Bronchus fibroblast of lung (primary cell): ENCODE measurements at places on chromosomes 1 and 21. TPM values are rescaled to one million over a fixed set of nuclear protein-coding genes. Genes with fewer than 3 reads are reported as not detected.

The HSD3B2 gene
- not detected in 2 replicates for total RNA-seq

The HSPA6 gene
- total RNA-seq: under 0.01 TPM in 1 of 2 replicates, not detected in the other

The CLIC6 gene
- under 0.01 and 0.15 TPM in 2 replicates for total RNA-seq

The SLC45A1 gene
- total RNA-seq: 3.0 and 3.5 TPM in 2 replicates

The CGN gene
- total RNA-seq: under 0.01 and 0.15 TPM in 2 replicates

The TRIM67 gene
- total RNA-seq: not detected in 2 replicates

The FRRS1 gene
- 5.7 and 7.6 TPM in 2 replicates for total RNA-seq

The OR6N1 gene
- total RNA-seq: not detected in 2 replicates

The RHBG gene
- not detected in 2 replicates for total RNA-seq
